Myocyte (in vitro differentiated cells): ENCODE measurements at places on chromosomes 16 and 17. TPM values are rescaled to one million over a fixed set of nuclear protein-coding genes. Genes with fewer than 3 reads are reported as not detected.

Gene ZSCAN10
- not detected in 2 replicates for total RNA-seq

Gene MYOCD
- 0.05 TPM in 1 of 2 replicates, not detected in the other for total RNA-seq

Gene ANKRD40
- total RNA-seq, result 40.3 and 48.0 TPM in 2 replicates

Gene TNFRSF17
- not detected in 2 replicates for total RNA-seq

Gene RNU2-1
- not detected in 2 replicates for total RNA-seq

Gene SPNS3
- not detected in 2 replicates for total RNA-seq

Gene BAHCC1
- 5.5 and 5.7 TPM in 2 replicates for total RNA-seq

Gene CCDC182
- not detected in 2 replicates for total RNA-seq

Gene BBS2
- 27.2 and 32.9 TPM in 2 replicates for total RNA-seq

Gene ACD
- 15.8 and 17.5 TPM in 2 replicates for total RNA-seq

Gene PLLP
- total RNA-seq, result not detected in 2 replicates

Gene CACNG4
- 0.05 TPM in 1 of 2 replicates, not detected in the other for total RNA-seq

Gene CMTM1
- total RNA-seq, result 0.52 and 1.4 TPM in 2 replicates

Gene ADORA2B
- total RNA-seq, result 6.3 and 7.1 TPM in 2 replicates

Gene ARHGAP23
- 68.6 and 73.9 TPM in 2 replicates for total RNA-seq

Gene ABCC6
- total RNA-seq, result 0.10 and 0.43 TPM in 2 replicates

Gene SPECC1
- 47.0 and 51.7 TPM in 2 replicates for total RNA-seq

Gene SLC38A8
- total RNA-seq, result not detected in 2 replicates

Gene HNF1B
- not detected in 2 replicates for total RNA-seq

Gene CKLF
- total RNA-seq, result 25.4 and 29.8 TPM in 2 replicates

Gene LITAFD
- not detected in 2 replicates for total RNA-seq

Gene EFCAB13
- total RNA-seq, result 1.9 and 3.4 TPM in 2 replicates

Gene PLCG2
- total RNA-seq, result 0.05 and 0.11 TPM in 2 replicates

Gene ZNF747
- 11.9 and 14.0 TPM in 2 replicates for total RNA-seq

Gene CLEC3A
- not detected in 2 replicates for total RNA-seq

Gene CLEC10A
- total RNA-seq, result not detected in 2 replicates

Gene CHST4
- not detected in 2 replicates for total RNA-seq

Gene PIGL
- total RNA-seq, result 12.9 and 16.4 TPM in 2 replicates

Gene NOTUM
- total RNA-seq, result 0.53 and 1.2 TPM in 2 replicates

Gene NPIPB8
- total RNA-seq, result not detected in 2 replicates

Gene SSH2
- total RNA-seq, result 21.5 and 26.7 TPM in 2 replicates

Gene CACNA1G
- total RNA-seq, result 0.03 and 0.10 TPM in 2 replicates

Gene MAF
- 24.5 and 28.6 TPM in 2 replicates for total RNA-seq

Gene TBC1D3C
- total RNA-seq, result 1.2 and 1.6 TPM in 2 replicates

Gene TTYH2
- total RNA-seq, result 1.4 and 8.8 TPM in 2 replicates

Gene SYT17
- total RNA-seq, result 0.19 and 0.36 TPM in 2 replicates

Gene RNF222
- total RNA-seq, result not detected in 2 replicates

Gene GP1BA
- total RNA-seq, result not detected in 2 replicates

Gene ABCC11
- total RNA-seq, result not detected in 2 replicates

Gene PLCD3
- 61.3 and 187 TPM in 2 replicates for total RNA-seq
